ENCODE measurements at places on chromosomes 3 and 15.

DNA sequence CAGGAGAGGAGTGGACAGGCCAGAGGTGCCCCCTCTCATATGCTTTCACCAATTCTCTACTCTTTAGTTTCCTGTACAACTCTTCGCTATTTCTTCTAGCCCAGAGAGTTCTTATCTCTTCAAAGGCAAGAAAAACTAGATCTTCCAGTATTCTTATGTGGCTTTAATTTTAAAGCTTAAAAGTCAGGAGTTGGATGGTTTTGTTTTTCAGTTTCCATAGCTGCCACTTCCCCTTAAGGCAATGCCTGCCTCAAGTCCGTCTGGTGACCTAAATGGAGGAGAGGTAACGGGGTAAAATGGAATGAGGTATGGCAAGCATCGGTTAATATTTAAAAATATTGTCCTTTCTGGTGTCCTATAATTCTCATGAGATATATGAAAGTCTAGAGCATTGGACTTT lies 11.4 kb upstream of the VGLL3 start:
- no peak for DNase-seq

GRCh38 chr3:169298247-169298992 lies 365.1 kb downstream of the MECOM start:
- DNase-seq: no peak

- DNase-seq: no peak
Measured at GRCh38 chr3:25727316-25727715, 55.9 kb downstream of the NGLY1 start.

DNA sequence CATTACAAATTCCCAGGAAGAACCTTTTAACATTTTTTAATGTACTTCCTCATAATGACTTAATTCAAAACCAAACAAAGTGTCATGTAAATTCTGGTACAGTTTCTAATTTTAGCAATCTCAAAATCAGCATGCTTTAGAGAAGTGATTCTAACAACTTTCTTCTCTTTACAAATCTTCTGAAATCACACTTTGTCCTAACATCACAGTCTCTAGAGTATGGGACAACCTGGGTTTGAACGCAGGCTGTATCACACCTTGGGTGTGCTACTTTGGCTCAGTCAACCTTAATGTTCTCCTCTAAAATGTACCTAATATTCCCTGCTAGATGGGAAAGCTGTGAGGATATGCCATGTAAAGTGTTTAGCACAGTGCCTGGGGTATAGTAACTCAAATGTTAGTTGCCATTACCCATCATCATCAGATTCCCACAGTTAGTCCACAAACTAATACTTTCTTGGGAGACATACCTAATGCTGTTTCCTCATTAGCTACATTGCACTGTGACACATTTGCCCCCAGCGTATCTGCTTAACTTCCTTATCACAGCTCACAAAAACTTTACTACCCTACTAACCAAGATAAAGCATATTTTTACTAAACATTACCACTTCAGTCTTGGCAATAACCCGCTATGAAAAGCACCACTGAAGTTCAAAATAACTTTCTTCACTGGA lies 3.1 kb downstream of the TSPAN3 start:
- DNase-seq: no peak

DNA sequence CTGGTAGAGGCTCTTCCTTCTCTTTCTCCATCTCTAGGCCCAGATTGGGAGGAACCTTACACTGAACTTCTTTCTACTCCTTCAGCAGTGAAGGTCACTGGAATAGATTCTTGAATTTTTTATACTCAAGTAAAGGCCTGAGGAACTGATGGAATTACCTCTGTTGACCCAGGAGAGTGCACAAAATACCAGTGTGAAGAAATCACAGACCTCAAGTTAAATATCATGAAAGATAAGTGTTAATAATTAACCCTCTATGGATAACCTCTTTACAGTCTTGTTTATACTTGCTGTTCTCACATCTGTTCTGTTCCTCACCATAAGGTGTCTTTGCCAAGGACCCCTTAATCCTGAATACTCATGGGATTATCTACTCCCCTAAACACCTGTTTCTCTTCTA lies 244.4 kb upstream of the STAC start:
- no peak for DNase-seq

DNA sequence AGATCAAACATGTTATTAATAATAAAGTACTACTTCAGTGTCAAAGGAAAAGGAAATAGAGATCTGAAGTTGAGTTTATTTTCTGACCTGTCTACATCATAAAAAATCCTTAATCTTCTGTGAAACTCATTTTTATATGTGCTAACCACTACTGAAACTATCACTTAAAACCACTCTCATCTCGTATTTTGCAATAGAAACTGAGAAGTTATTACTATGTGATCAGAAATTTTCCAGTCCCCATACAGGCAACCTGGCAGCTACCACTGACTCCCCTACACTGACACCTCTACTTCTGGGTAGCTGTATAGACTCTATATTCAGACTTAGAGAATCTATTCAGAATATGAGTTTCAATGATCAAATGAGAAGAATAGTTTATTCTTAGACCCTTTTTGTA lies 8.3 kb downstream of the HDGFL3 start:
- DNase-seq: peak; percentile 16

DNA sequence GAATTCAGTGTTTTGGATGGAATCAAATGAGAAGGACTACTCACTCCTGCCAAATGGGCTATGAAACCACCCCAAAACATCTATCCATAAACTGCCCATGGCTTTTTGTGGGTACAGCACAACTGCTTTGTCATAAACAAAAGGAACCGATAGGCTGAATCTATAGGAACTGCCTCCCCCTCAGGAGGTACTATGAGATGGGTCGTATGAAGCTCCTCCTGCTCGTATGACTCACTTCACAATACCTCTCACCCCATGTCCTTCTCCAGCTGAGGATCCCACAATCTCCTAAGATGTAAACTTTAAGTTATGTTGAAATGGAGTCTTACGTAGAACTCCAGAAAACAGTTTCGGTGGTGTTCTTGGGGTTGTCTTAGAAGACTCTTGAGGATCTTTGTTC lies 129.9 kb upstream of the SAMMSON start:
- no peak for DNase-seq

DNA sequence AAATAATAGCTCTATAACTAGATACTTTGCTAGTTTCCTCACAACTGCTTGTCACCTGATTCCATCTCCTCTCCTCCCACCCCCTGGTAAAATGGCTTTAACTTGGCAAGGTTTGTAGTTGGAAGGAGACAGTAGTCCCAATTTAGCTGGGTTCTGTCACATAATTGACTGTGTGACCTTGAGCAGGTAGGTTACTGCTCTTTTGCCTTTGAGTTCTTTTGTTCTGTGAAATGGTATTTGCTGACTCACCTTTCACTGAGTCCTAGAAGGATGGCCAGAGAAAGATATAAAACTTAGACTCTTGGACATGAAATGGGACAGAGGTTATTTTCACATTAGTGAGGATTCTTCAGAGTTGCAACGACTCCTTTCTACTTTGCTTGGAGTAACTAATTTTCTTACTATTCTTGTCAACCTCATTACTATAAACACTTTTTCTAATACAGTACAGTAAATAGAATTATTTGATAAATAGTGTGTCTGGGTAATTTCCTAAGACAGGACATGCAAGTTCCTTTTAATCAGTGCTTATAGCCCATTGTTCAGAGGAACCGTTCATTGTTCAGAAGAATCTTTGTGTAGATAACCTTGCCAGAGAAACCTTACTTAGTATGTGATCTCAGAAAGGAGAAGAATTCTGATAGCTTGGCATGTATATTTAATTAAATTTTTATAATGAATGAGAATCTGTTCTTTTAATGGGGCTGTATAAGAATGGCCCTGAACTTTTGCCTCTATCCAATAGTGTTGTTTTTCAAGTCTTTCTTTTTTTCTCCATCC lies 14.3 kb downstream of the AKAP13 start:
- DNase-seq: no peak

DNA sequence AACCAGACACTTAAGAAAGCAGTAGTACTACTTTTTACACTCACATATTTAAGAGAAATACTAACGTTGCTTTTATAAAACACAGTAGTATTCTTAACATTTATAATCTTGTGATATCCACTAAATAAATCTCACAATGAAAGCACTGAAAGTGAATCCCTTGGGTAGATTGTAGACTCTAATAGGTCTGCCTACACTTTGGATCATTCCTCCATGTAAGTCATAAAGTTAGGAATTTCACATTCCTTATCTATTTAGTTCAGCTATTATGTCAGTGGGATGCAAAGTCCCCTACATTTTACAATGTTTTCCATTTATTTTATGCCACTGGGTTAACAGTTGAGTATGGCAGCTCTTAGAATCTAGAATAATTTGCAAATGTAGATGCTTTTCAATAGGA lies 330.7 kb downstream of the LSAMP start:
- no peak for DNase-seq

- no peak for DNase-seq
Measured at GRCh38 chr3:193764959-193765358, 172.0 kb downstream of the OPA1 start.

GRCh38 chr15:57310876-57311275 lies 65.4 kb upstream of the CGNL1 start:
- DNase-seq: no peak

- peak; percentile 55 for DNase-seq
Measured at GRCh38 chr3:71064291-71064955, 519.1 kb downstream of the FOXP1 start.

DNA sequence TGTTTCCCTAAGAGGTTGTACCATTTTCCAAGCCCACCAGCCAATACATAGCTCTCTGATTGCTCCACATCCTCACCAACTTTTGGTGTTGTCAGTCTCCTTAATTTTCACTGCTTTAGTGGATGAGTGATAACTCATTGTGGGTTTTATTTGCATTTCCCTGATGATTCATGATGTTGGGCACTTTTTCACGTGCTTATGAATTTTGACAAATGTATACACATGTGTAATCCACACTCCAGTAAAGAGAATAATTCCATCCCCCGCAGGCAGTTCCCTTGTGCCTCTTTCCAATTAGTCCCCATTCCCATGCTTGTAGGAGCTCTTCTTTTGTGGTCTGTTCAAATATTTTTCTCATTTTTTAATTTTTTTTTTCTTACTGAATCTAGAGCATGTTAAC lies 52.4 kb downstream of the ANP32A start:
- no peak for DNase-seq

DNA sequence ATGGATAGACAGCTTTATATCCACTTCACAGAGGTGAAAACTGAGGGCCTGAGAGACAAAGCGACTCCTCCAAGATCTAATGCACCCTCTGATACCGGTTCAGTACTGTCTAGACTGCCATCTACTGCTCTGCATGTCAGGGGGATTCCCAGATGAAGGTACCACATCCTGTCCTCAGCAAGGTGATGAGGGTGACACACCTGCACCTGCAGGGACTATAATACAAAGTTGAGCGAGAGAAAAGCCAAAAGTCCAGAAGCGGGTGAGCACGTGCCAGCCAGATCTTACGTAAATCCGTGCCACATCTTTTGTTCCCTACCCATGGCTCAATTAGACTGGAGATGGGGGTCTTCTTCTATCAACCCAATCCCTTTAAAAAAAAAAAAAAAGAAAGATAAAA lies 32.4 kb upstream of the HES1 start:
- no peak for DNase-seq

DNA sequence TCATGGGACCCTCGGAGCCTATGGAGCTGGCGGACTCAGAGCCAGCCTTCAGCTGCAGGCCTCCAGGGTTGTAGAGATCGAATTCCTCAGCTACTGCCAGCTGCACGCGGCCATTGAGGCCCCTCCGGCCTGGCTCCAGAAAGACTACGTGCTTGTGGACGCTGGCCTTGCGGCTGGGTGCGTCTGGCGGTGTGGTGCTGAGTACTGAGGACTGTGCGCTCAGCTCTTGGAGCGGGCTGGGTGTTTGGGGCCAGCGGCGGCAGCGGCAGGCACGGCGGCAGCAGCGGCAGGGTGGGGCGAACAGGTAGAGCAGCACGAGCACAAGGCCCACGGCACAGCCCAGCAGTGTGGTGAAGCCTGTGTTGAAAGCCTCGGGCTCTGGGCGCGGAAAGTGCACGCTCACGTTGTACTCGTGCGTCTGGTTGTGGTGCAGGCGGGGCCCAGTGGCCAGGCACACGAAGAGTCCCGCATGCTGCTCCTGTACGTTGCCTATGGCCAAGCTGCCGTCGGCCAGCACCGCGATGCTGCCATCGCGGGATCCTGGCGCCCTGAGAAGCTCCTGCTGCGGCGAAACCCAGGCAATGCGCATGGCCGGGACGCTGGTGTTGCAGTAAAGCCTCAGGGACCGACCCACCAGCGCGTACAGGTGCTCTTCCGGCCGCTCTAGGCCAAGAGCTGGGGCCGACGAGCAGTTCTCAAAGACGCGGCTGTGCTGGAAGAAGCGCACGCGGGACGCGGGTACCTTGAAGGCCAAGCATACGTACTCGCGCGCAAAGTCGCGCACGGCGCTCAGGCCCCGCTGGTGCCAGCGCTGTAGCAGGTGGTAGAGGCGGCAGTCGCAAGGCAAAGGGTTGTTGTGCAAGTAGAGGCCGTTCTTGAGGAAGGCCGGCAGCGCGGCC lies 1.3 kb downstream of the AMIGO3 start:
- DNase-seq: no peak

- no peak for DNase-seq
Measured at GRCh38 chr3:126028096-126028495, 55.8 kb downstream of the SLC41A3 start.

DNA sequence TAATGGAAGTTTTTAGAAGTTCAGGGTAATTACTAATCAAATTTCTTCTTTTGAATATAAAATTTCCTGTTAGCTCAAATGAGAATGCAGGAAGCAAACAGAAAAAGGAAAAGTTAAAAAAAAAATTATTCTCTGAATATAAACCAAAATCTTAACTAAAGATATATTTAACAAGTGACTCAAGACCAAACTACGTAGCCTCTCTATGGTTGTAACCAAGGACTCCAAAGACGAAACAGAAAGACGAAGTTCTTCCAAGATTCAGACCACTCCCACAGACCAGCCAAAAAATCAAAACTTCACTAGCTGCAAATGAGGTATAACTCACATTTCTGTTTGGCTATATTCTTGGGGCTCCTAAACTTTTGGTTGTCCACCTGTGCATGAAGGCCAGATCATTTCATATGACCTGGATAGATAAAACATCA lies 846.5 kb upstream of the ALCAM start:
- DNase-seq: no peak

GRCh38 chr3:37149257-37149656 lies 25.1 kb downstream of the LRRFIP2 start:
- DNase-seq: no peak

GRCh38 chr3:196063049-196063448 lies 18.8 kb downstream of the TFRC start:
- DNase-seq: no peak

- DNase-seq: no peak
Measured at GRCh38 chr3:38109580-38110313, 27.2 kb downstream of the ACAA1 start.
